NCI-H510A (cell line): ENCODE measurements at places on chromosomes 16 and 17.

- no peak for DNase-seq
Observed at GRCh38 chr16:22206842-22207714, 1.0 kb downstream of the EEF2K start.

GRCh38 chr17:68777243-68777855 lies 176.2 kb upstream of the FAM20A start:
- DNase-seq = peak; percentile 16

- no peak for DNase-seq
Observed at GRCh38 chr16:87828071-87828906, 41.0 kb downstream of the SLC7A5 start.

- no peak for DNase-seq
Observed at GRCh38 chr17:82041144-82041814, 3.8 kb upstream of the DCXR start.

GRCh38 chr17:2057760-2058585 lies 3.1 kb downstream of the HIC1 start:
- no peak for DNase-seq
